Heart right ventricle (tissue), 16 donors: ENCODE measurements at places on chromosomes 4 and X. TPM values are rescaled to one million over a fixed set of nuclear protein-coding genes. Genes with fewer than 3 reads are reported as not detected.

The ESX1 gene
- total RNA-seq: not detected

The IDUA gene
- 9.8 TPM for total RNA-seq

The IL21 gene
- not detected for total RNA-seq

The DRD5 gene
- not detected for total RNA-seq

DNA sequence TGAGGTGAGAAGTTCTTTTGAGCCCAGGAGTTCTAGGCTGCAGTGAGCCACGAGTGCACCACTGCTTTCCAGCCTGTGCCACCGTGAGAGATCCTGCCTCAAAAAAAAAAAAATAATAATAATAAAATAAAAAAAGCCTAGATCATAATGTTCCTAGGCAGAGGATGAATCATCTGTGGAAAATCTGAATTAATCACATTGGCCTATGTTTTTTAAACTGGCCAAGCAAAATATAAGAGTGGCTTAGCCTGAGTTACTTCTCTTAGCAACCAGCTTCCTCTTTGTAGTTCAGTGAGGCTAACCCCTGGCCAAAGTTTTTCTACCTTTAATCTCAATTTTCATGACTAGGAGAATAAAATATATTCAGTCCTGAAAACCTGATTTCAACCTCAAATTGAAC lies 614.6 kb downstream of the PPP4R3C start:
- DNase-seq: no peak

- no peak for DNase-seq
These were observed 338.4 kb downstream of the NR3C2 start for GRCh38 chr4:148103597-148104355.

DNA sequence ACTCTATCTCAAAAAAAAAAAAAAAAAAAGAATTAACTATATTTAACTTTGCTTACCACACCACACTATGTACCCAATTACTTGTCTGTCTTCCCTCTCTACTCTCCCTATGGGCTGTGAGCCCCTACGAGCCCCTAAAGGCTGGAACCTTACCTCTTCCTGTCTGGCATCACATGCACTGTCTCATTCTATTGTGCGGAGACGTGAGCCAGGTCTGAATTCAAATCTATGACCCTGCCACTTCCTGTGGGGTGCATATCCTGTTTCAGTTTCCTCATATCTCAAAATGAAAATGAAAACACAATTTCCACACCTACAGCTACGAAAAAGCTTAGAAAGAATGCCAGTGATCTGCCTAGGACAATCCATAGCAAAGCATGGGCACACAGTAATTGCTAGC lies 42.9 kb upstream of the HS3ST1 start:
- DNase-seq: no peak

- DNase-seq: no peak
These were observed 36.8 kb downstream of the NSD2 start for GRCh38 chr4:1907848-1908525.

DNA sequence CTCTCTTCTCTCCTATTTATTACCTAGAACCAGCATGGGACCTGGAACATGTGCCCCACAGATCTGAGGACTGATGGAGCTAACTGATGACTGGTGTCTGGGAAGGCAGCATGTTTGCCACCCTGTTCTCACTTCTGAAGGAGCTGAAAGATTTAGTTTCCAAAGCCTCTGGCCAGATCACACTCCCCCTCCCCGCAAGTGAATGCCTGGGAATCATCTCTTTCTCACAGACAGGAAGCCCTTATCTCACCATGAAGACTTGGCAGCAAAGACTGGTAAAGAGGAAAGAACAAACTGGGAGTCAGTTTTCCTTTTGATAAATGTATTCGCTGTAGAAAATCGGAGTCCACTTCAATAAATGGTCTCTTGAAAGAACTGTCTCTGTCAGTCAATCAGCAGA lies 21.0 kb upstream of the PCYT1B start:
- DNase-seq: no peak

DNA sequence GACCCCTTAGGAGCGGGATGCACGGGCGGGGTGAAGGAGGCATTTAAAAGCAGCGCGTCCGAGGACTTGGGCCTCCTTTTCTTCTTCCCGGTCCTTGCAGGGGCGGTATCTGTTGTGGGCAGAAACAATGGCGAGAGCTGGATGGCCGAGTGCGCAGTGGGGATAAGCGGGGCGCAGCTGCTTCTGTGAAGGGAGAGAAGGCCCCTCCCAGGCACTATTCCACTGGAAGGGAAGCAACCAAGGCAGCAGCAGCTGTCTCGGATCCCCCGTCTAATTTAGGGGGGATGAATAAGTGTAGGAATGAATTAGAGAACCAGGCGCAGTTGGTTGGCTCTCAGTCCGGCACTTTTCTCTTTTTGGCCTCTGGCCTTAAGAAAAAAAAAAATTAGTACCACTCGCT lies 995 bp downstream of the SMARCA5 start:
- peak; percentile 37 for DNase-seq

- no peak for DNase-seq
These were observed 104.0 kb upstream of the ARHGEF9 start for GRCh38 chrX:63889001-63889400.

DNA sequence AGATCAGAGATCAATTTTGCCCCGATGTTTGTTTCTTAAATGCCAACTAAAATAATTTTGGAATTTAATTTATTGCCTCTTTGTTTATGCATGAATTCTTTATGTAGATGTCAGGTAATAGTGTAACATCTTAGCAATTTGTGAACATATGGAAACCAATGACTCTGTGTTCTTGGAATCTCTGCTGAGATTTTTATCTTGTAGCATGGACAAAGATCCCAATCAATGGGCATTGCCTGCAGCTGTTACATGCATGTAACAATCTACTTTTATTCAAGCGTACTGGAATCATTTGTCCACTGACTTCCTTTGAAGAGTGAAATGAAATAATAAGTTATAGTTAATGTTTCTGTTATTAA lies 61.6 kb upstream of the ARSJ start:
- no peak for DNase-seq

DNA sequence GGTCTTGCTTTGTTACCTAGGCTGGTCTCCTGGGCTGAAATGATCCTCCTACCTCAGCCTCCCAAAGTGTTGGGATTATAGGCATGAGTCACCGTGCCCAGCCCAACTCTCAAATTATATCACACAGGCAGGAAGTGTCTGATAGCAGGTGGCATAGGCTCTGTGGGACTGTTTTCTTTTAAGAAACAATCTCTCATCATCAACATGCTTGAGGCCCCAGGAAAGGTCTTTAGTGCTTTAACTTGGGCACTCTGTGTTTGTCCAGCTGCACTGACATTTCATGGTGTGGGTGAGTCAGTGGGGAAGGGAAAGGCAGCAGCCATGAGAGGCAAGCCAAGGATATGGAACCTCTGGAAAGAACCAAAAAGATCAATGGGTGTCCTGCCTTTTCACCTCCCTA lies 88.1 kb upstream of the TSPAN5 start:
- DNase-seq: no peak

DNA sequence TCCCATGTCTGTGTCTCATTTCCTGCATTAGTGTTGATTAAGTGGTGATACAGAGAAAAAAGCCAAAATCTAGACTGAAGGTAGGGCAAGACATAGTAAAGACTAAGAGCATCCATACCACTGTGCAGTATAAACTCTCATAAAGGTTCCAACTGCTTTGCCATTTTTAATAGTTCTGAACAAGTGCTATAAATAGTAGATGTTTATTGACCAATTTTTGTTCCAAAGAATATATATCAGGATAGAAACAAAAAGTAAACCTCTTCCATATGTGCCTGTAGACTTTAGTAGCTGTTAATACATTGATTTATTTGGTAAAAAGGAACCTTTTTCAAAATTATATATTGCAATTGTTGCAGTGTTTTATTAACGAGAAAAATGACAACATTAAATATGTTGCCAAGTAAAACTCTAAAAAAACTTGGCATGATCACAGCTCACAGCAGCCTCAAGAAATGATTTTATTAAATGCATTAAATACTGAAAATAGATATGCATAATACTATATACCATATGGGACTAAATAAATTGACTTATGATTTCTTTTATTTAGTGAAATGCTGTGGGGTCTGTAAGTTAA lies 22.3 kb upstream of the AASDH start:
- DNase-seq: no peak

DNA sequence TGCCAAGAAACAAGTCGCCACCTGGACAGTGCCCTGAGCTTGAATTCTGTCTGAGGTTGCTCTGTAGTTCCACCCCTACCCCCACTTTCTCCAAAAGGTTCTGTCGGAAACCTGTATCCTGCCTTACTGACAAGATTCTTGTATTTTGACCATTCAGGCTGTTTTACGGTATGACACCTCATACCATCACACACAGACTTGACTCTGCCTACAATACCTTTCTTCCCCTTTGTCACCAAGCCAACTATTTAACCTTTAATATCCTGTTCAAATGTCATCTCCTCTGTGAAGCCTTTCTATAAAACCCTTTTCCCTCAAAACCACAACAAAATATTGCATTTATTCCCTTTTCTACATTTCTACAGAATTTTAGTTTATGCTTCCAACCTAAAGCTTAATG lies 161.9 kb downstream of the VSIG4 start:
- no peak for DNase-seq

DNA sequence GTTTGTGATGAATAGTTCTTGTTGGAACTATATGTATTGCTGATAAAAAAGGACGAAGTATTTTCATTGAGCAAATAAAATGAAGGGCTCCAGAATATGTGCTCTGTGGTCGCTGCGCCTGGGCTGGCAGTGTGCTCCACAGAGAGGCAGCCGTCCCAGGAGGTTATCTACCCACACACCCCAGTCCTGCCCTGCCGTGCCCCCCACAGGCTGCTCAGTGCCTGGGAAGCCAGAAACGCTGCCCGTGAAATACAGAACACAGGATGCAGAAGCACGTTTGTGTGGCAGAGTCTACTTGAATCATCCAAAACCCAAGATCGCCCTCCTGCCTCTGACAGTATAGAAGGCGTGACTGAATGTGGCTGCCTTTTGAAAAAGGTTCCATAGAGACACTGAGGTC lies 1.4 kb downstream of the CLDN22 start:
- DNase-seq: no peak
